Erythroblast (primary cell): ENCODE measurements at places on chromosomes 2 and 18.

- no peak for DNase-seq
These were observed 497.3 kb downstream of the CCDC85A start for GRCh38 chr2:56680971-56681631.

DNA sequence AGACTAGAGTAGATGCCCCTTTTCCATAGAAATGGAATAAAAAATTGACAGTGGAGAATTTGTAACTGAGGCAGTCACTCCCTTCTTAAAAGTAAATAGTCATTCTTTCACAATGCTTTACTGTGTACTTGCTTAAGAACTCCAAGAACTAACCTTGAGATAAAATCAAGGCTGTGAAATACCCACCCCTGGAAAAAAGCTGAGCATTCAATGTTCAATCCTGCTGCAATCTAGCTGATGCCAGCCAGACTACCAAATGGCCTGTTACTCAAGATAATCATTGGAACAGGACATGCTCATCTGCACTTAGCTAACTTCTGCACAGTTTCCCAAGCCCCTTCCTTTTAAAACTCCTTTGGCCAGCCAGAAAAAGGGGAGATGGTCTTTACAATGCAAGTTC lies 367.4 kb upstream of the GULP1 start:
- no peak for DNase-seq

DNA sequence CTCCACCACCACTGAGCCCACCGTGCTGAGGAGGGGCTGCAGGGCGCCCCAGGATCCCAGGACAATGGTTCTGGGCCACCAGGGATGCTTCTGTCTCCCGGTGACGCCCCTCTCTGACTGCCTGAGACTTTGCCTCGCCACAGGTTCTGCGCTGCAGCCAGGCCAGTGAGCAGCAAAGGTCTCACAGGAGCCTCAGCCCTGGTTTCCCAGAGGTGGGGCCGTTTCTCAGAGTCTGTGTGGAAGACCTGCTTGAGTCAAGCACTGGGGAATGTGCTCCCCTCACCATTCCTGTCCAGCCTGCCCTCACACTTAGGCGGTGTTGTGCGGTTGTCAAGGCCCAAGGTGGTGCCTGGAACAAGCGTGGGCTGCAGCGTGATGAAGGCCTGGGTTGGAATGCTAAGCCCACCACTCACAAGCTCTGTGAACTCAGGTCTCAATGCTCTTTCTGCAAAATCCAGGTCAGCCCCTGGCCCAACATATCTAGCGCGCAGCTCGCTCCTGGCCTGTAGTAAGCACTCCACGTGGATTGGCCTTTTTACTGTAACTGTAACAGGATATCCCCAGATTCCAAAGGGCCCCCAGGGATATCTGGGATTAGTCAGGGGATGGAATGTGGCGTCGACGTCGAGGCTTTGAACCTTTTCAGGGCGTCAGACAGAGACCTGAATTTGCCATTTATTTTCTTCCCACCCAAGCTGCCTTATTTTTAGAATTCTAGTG lies 47.6 kb downstream of the PLB1 start:
- no peak for DNase-seq

- no peak for DNase-seq
These were observed 68.3 kb upstream of the MRPS9 start for GRCh38 chr2:104969564-104969963.

- DNase-seq: no peak
These were observed 27.3 kb upstream of the GPR17 start for GRCh38 chr2:127618551-127619202.

- no peak for DNase-seq
These were observed 661 bp upstream of the MGAT5 start for GRCh38 chr2:134253117-134253704.

GRCh38 chr2:112010751-112011150 lies 44.3 kb upstream of the TMEM87B start:
- no peak for DNase-seq

DNA sequence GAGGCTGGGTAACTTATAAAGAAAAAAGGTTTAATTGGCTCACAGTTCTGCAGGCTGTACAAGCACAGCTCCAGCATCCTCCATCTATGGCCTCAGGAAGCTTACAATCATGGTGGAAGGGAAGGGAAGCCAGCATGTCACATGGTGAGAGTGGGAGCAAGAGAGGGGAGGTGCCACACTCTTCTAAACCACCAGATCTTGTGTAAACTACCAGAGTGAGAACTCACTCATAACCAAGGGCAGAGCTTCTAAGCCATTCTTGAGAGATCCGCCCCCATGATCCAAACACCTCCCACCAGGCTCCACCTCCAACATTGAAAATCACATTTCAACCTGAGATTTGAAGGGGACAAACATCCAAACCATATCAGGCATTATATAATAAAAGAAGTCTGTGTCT lies 121.6 kb upstream of the CDC42EP3 start:
- no peak for DNase-seq

GRCh38 chr18:36688020-36688965 lies 140.5 kb downstream of the TPGS2 start:
- DNase-seq: peak; percentile 82

DNA sequence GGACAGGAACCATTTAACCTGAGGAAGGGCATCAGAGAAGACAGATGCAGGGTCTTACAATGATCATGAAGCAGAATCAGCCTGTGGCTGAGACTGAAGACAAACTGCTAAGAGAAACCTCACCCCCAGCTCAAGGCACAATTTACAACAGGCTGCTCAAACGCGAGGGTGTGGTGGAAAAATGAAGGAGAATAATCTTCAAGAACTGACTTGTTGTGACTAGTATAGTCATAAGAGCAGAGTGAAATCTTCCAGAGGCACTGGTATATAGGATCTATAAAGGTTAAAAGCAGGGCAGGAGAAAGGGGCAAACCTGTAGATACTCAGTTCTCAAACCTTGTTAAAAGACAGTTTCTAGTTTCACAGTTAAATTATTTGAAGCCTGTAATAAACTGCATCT lies 1155.8 kb upstream of the TMEFF2 start:
- DNase-seq: no peak

GRCh38 chr2:215698566-215698965 lies 262.7 kb upstream of the FN1 start:
- DNase-seq: no peak

- peak; percentile 79 for DNase-seq
These were observed 305.6 kb upstream of the CXCR4 start for GRCh38 chr2:136423516-136423996.

GRCh38 chr2:237600205-237600846 lies 9.8 kb upstream of the RAB17 start:
- DNase-seq: no peak

GRCh38 chr2:25833566-25833965 lies 44.7 kb downstream of the ASXL2 start:
- peak; percentile 77 for DNase-seq

DNA sequence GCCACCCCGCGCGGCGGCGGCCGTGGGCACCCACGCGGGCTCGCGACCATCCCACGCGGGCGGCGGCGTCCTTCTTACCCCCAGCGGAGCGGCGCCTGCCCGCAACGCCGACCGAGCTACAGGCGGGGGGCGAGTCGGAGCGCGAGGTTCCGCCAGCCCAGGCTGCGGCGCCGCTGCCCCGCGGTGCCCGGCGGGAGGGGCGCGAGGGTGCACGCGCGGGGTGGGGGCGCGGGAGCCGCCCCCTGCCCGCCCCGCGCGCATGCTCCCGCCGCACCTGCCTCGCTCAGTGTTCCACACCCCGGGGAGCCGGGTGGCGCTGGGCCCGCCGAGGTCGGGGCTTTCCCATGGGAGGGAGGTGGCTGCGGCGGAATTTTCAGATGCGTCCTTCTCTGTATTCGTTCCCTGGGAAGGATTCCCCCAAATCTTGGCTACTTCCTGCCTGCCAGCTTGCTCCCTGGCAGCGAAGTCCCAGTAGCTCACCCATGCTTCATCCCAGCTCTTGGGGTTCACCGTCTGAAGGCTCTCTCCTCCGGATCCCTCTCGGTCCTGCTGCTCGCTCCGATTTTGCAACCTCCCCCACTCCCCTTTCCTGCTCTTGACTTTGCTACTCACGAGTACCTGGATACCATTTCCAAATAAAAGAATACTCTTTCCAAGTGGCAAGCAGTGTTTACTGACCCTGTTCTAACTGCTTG lies at the start of gene L3MBTL4:
L3MBTL4 (minus strand) TSS at position 189 of the 695 bp plus-strand sequence. CDS start 103,286 bp downstream, outside the sequence.
- DNase-seq: no peak

DNA sequence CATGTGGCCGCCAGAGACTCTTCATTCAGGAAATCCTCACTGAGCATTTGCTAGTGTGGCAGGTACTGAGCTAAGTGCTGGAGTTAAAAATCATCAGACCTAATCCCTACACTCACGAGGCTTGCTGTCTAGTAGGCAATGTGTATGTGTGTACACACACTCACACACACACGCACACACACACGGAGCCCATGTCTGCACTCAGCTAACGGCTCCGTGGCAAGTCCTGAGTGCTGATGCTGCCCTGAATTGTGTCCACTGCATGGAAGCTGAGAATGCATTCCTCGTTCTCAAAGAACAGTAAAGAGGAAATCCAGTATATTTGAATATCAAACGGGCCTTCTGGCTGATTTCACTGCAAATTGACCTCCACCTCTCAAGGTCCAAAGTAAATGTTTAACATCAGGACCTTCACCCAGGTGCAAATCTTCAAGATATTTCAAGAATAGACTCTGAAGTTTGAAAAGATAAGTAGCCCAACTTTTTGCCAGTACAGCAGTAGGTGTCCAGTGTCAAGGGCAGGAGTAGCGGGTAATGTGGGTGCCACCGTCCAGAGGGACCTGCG lies 136.1 kb upstream of the TTC39C start:
- DNase-seq: no peak

DNA sequence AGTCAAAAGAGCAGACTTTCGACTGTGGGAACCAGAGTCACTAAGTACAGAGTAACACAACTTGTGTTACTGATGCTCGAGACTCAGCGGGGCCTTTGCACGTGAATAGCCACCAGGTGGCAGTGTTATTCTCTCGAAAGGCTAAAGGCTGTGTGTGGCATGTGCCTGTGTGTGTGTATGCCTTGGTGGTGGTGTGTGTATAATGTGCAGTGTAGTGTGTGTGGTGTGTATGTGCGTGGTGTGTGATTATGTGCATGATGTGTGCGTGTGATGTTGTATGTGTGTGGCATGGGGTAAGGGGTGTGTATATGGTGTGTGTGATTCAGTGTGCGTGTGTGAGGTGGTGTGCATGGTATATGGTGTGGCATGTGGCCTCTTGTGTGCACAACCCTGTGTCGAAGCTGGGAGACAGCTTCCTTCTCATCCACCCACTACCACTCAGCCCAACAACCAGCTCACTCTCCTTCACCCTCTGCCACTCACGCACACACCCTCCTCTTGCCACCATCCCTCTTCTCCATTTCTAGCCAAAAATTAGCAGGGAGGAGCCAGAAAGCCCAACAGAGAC lies 83.0 kb upstream of the ZNF532 start:
- DNase-seq: peak; percentile 68

GRCh38 chr2:173347305-173348168 lies 7.1 kb upstream of the CDCA7 start:
- DNase-seq: no peak

GRCh38 chr2:108169982-108170625 lies 69.7 kb upstream of the SULT1C3 start:
- no peak for DNase-seq

GRCh38 chr2:136116151-136116812 lies 1.7 kb downstream of the CXCR4 start:
- peak; percentile 45 for DNase-seq

DNA sequence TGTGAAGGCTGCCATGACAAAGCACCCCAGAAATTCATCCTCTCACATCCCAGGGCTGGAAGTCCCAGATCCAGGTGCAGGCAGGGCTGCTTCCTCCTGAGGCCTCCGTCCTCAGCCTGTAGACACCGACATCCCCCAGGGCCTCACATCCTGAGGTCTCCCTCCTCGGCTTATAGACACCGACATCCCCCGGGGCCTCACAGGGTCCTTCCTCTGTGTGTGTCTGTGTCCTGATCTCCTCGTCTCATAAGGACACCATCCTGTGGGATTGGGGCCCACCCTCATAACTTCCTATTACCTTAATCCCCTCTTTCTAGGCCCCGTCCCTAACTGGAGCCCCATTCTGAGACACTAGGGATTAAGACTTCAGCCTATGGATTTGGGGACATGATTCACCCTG lies 92.0 kb upstream of the SNTG2 start:
- DNase-seq: no peak

- DNase-seq: no peak
These were observed 667 bp upstream of the SCYGR4 start for GRCh38 chr2:227616631-227617030.

DNA sequence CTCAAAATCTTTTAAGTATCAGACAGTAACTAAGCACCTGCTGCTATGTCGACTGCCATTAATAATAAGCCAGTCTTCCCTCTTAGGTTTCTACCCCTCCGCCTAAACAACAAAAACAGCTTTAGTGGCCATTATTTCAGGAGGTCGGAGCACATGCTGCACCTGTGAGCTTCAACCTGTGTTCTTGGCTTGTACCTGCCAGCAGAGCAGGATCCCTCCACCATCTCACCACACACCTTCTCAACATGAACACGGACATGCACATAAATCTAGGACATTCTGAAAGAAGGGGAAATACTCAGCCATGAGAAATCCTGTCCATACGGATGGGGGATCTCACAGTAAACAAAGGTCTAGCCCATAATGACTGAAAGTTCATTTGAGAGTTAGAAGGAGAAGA lies 3.7 kb downstream of the CYB5A start:
- no peak for DNase-seq

DNA sequence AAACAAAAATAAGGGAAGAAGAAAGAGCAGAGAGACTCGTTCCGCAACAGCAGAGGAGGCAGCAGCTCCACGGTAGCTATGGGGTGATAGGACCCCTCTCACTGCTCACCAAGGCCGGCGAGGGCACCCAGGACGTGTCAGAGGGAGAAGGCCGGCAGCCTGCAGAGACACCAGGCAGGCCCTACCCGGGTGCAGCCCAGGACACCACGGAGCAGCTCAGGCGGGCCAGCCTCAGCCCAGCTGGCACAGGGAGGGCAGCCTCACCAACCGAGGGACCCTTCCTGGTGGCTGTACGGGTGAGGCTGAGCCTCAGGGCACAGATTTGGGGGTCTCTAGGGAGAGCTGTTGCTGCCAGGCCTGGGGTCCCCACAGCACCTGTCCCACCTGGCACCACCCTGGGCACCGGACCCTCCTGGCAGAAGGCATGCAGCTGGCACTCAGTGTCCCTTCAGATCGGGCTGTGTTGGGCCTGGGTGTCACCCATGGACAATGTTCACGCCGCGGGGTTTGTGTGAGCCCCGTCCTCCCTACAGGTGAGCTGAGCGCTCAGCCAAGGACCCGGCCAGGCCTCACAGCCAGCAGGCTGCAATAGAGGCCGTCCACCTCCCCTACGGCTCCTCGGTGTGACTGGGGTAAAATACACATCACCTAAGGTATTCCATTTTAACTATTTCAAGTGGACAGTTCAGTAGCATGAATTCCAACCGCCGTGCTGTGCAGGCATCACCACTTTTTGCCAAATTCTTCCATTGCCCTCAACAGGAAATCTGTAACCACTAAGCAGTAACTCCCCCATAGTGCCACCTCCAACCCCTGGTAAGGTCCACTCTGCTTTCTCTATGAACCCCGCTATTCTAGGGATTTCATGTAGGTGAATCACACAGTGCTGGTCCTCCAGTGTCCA lies 21.6 kb downstream of the KCNG2 start:
- DNase-seq: no peak

DNA sequence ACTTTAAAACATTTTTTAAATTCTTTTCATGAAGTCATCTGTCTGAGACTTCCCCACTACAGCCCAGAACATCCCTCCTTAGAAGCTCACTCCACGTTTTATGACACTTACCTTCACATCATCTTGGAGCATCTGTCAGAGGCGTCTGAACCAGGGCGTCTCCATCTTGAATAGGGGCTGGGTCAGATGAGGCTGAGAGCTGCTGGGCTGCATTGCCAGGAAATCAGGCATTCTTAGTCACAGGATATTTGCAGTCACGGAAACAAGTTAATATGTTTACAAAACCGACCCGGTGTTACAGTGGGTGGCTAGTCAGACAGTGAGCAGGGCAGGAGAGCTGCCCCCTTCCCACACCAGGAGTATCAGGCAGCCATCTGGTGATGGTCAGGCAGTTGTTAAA lies 456.5 kb downstream of the FBXO15 start:
- no peak for DNase-seq
